ENCODE measurements at places on chromosomes 6 and 20.

- DNase-seq, result no peak
Observed at GRCh38 chr20:16922834-16923233, 174.7 kb downstream of the OTOR start.

GRCh38 chr20:25237610-25238318 lies 10.1 kb upstream of the PYGB start:
- DNase-seq, result peak; percentile 20

- DNase-seq, result no peak
Observed at GRCh38 chr6:89799756-89800155, 19.8 kb downstream of the MDN1 start.

- DNase-seq, result no peak
Observed at GRCh38 chr6:15577550-15578171, 85.2 kb downstream of the DTNBP1 start.

DNA sequence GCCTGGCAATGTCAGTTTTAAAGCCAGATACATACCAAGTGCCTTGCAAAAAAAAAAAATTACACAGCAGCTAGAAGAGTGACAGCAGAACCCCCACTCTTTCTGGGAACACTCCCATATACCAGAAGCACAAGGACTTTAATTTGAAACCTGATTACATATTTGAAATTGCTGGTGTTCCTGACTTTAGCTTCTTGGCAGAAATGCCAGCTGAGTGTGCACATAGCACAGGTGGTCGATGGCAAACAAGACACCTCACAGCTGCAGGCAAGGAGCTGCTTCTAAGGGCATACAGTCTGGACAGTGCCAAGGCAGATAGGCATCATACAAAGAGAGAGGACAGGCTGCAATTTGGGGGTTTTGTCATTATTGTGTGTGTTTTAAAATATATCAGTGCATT lies 150.7 kb upstream of the SGK1 start:
- DNase-seq, result no peak

GRCh38 chr20:34047917-34048316 lies 54.2 kb downstream of the RALY start:
- DNase-seq, result no peak

GRCh38 chr6:151389618-151390275 lies 1.6 kb downstream of the ZBTB2 start:
- DNase-seq, result peak; percentile 36

GRCh38 chr6:63395381-63395780 lies 75.6 kb upstream of the LGSN start:
- no peak for DNase-seq

DNA sequence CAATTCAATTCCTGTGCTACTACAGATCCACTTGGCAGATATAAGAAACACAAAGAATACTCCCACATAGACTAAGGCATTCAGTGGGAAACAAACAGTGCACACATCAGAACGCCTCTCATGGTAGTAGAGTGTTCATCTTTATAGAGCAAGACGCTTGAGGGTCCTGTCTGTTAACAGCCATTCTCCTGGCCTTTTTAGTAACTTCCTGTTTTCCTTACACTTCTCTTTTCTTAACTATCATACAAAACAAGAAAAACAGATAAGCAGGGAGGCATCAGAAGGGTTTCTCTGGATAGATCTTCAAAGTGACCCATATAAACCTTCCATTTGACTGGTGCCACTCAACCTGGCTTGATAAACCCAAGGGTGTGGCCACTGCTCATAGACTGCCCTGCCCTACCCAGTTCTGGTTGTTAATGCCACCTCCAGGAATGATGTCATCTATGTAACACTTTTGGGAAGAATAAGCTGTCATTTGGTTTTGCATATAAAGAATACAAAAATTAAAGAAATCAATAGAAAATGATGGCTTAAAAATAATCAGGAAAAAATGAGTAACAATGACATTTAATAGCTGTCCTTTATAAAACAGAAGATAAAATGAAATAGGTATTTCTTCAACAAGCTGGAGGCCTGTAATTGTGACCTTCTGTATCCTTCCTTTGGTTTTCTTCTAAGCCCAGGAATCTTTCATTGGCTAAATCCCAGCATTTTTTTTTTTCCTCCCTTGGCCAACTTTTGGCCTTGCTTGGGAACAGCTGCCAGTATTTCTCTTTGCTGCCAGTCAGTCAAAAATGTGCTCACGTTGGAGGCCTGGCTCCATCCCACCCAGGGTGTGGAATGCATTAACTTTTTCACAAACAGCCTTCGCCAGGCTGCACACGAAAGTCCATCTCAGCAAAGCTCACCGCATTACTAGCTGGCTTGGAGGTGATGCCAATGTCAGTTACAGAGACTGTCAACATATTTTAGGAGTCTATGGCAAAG lies 103.5 kb downstream of the GJA10 start:
- DNase-seq, result no peak

- no peak for DNase-seq
Observed at GRCh38 chr20:34579979-34580940, 21.7 kb downstream of the MAP1LC3A start.

DNA sequence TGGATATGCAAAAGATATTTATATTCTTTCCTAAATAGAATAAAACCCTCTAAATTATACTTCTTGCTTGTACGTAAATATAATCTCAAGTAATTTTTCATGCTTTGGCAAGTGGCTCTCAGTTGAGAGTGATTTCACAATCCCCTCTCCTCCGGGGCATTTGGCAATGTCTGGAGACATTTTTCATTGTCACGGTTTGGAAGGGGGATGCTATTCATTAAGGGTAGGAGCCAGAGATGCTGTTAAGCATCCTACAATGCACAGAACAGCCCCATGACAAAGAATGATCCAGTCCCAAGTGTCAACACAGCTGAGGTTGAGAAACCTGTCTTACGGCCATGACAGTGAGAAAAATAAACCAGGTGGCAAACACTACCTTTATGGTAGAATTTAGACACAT lies 75.7 kb downstream of the AGPAT4 start:
- no peak for DNase-seq

DNA sequence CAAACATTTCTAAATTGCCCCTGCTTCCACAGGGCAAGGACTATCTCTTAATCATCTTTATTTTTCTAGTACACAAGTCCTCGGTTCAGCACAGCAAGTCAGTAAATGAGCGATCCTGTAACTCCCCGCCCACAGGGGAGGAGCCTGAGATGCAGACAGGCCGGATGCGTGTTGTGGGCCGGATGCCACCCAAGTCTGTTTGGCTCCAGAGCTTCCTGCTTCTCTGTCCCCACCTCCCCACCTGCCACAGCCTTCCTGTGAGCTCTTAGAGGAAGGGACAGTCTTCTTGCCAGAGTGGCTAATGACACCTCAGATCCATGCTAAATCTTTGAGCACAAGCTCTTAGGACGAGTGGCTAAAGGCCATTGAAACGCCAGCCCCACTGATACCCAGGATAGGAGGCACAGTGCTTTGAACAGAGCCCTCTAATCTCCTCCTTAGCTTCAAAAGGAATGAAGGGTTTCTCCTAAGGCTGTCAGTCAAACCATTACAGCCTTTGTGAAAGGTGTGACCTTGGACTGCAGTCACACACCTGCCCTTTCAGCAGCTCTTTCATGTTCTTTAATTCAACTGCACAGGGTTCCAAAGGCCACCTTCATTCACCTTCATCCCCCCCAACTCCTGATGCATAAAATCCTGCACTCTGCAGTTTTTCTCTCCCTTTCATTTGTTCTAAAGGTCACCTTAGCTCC lies 264.3 kb downstream of the TFAP2C start:
- DNase-seq, result peak; percentile 1

DNA sequence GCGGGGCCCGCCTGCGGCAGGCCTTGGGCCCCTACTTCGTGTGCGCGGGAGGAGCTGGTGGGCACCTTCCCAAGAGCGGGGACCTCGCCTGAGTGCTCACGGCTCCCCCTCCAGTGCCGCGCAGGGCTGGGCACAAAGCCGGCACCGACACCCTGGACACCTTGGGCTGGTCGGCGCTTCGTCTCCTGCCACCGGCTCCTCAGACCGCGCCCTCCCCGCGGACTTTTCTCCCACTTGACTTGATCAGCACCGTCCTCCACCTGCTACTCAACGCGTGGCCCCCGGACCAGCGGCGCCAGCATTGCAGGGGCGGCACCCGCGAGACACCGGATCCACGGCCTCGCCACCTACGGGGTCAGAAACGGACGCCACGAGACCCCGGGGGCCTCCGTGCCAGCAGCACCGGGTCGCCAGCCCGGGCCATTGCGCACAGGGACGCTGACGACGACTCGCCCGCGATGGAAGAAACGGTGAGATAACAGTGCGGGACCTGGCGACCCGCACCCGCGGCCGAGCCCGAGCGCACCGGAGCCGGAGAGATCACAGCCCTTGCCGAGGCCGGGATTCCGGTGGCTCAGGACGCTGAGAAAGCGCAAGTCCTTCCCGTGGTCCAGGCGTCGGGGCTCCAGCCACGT lies 154.2 kb downstream of the DLL1 start:
- no peak for DNase-seq

DNA sequence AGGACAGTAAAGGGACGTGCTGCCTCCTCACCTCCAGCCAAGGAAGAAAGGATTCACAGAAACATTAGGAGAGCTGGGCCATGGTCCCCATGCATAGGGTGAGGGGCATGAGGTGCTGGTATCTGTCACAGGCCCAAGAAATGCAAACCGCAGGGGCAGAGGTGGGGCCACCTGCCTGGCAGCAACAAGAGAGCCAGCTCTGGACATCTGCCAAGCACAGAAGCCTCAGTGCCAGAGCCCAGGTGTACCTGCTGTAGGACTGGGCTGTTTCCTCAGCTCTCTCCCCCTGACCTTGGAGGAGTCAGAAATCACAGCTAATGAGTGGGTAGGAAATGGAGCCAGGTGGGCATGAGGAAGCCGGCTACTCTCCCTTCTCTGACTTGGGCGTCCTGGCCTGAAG lies 45.3 kb downstream of the SLC2A12 start:
- no peak for DNase-seq

DNA sequence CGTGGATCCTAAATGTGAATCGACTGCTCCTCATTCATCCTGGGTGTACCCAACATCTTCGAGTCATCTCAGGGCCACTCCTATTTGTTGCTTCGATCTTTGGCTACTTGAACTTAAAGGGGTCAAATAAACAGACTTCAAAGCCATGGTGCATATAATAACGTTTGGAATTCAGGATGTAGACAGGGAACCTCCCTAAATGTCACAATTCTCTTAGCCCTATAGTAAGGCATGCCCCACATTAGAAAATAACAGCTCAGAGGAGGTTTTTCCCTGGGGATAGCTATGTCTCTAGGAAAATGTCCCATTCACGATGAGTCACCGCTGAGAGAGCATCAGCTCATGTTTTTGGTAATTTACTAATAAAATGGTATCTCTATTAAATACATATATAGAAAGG lies 54.8 kb upstream of the BMP6 start:
- DNase-seq, result no peak

DNA sequence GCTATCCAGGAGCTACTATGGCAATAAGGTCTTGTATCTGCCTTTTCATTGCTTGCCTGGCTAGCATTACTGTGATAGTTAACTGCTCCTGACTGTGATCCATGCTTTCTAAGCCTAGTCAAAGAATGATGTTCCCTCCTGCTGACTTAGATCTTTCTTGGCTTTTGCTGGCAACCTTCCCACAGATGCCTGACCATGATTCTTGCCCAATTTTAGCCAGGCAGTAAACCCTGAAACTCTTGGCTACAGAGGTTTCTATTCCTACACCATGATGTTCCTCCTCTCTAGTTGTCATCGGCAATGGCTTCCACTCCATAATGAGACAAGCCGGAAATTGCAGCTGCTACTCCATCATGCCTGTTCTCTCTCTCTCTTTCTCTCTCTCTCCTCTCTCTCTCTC lies 238.1 kb downstream of the HAO1 start:
- DNase-seq, result no peak

DNA sequence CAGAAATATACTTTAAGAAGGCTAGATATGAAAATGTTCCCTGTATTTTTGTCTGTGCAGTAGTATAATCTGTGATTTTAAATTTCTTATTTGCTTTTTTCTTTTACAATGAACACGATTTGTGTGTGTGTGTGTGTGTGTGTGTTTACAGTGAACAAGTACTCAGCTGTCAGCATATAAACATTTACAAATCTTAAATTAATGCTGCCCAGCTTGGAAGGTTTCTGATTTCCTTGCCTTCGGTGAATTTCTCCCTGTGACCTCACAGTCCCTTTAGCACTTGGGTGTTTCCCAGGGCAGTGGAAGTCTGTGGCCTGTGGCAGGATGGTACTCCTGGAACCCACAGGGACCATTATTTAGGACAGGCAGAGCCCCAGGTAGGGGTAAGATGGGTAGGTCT lies 37.6 kb downstream of the TXLNB start:
- no peak for DNase-seq

- DNase-seq, result no peak
Observed at GRCh38 chr20:9460518-9460917, 53.9 kb upstream of the LAMP5 start.

DNA sequence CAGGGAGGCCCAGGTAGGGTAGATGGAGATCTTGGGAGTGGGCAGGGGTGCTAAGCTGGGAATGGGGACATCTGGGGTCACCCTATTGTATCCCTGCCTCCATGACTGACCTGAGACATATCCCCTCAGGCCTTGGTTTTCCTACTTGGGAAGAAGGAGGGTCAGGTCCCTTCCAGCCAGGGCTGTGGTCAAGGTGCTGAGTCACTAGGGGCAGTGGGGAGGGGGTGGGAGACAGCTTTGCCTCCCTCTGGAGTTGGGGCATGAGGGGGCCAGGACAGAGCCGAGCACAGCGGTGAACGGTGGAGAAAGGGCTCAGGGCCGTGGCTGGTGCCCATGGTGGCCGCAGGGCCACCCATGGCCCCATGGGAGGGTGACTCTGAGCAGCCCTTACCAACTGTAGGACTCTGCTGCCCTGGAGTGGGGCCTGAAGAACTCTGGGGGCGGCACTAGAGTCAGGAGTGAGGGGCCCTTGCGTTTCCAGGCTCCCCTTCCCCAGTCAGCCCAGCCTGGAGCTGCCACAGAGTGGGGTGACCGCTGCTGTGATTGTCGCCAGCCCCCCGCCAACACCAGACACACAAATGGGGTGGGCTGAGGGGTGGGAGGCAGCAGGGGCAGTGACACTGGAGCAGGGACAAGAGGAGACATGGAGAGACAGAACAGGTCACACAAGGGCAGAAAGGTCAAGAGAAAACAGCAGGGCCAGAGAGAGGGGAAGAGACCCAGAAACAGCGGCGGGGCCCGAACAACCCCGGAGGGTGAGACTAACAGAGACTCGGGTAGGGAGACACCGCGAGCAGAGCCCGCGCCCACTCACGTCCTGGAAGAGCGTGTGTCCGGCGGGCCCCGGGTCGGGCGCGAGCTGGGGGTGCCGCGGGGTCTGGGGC lies 576 bp downstream of the NECAB3 start:
- DNase-seq, result no peak

DNA sequence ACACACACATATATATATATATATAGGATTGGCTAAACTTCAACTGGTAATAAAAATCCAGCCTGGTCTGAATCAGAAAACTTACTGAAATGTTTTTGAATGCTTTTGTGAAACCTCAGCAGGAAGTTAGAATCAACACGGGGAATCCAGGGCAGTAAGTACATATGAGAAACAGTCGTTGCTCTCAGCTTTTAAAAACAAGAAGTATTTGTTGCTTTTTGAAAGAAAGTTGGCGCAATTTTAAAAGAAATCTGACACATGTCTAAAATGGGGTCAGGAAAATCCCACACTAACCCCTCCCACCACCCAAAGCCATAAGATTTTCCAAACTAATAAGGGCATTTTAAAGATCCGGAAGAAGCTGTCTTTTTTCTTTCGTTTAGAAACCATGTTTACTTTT lies 11.5 kb upstream of the CCDC170 start:
- no peak for DNase-seq

Measured in activated CD4-positive, alpha-beta T cell treated with anti-CD3 and anti-CD28 coated beads, Interleukin-2, amount 50 U/mL, for 24 hours (primary cell).